AG04450 (cell line): ENCODE measurements at places on chromosomes 11 and 22.

DNA sequence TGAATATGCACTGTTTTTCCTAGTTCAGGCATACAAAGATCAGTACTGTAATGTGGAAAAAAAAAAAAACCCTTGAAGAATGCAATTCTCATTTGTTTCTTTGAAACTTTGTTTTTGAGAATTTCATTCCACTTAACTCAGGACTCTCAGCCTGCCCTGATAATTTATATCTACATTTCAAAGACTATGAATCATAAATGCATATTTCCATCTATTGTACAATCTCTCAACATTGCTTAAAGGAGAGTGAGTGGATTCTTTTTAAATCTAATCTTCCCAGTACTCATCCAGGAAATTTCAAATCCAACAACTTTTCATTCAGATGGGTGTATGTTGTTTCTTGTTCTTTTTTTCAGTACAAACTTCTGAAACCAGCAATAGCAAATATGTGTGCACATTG is 322.2 kb upstream of the DDI1 start:
- peak; percentile 18 for DNase-seq

- no peak for DNase-seq
These were observed 2.9 kb downstream of the SERPIND1 start for GRCh38 chr22:20776624-20777405.

DNA sequence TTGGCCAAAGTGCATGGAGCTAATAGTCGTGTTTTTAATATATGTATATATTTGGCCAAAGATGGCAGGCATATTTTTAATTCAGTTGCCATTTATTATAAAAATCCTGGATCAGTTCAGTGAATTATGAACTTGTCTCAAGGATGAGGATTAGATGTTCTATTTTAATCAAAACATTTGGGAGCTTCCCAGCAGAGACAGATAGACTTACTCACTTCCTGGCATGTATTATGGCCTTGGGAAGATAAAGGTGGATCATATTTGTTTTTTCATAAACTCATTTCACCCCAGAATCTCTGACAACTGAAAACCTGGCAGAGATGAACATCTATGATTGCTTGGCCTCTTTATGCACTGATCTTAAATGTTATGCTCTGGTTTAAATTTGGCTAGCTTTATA is 148.8 kb downstream of the NCAM1 start:
- DNase-seq, result no peak

DNA sequence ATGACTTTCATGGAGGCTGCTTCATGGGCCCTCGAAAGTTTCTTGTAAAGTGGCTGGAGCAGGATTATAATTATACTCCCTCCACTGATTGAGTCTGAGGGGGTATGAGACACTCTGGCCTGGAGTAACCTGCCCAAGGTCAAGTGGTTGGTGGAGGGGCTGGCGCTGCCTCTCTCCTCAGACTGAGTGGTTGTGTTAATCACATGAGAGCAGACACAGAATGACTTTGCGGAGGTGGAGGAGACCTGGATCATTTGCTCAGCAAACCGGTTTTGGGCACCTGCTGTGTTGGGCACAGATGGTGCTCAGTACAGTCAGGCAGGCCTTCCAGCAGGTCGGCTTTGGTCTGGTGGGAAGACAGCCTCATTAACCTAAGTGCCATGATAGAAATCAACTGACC is 11.8 kb downstream of the BCR start:
- DNase-seq, result no peak

DNA sequence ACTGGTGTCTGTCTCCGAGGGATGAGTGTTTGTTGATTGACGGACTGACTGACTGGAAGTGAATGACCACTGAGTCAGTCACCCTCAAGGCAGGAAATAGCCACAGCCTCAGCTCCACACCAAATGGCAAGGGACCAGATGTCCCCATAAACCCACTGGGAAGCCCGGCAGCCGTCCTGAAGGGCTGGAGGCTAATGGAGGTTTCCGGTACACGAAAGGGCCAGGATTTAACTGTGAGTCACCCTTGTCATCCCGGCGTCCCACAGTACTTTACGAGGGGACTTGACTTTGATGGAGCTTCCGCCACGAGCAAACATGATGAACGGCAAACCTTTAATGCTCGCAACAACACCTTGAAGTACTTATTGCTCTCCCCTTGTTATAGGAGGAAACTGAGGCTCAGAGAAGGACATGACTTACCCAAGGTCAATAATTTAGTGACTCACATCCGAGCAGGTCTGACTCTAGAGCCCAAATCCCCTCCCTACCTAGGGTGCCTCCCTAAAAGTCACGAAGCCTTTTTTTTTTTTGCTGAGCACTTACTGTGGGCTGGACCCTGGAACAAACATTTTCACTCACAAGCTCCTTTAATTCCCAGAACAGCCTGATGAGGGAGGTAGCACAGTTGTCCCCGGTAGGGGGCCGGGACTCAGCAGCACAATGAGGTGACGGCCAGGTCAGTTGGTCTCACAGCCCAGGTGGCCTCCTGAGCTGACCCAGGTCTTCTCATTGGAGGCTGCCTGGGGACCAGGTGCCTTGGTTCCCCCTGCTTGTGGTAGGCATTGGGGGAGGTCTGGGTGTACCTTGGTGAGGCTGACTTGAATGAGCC is 25.2 kb upstream of the GCAT start:
- no peak for DNase-seq

GRCh38 chr11:2160736-2161259 is at the start of gene INS:
Gene INS, minus strand, starts transcription at chr11:2161209. Its CDS starts 238 bp downstream, at chr11:2160971.
- no peak for DNase-seq

DNA sequence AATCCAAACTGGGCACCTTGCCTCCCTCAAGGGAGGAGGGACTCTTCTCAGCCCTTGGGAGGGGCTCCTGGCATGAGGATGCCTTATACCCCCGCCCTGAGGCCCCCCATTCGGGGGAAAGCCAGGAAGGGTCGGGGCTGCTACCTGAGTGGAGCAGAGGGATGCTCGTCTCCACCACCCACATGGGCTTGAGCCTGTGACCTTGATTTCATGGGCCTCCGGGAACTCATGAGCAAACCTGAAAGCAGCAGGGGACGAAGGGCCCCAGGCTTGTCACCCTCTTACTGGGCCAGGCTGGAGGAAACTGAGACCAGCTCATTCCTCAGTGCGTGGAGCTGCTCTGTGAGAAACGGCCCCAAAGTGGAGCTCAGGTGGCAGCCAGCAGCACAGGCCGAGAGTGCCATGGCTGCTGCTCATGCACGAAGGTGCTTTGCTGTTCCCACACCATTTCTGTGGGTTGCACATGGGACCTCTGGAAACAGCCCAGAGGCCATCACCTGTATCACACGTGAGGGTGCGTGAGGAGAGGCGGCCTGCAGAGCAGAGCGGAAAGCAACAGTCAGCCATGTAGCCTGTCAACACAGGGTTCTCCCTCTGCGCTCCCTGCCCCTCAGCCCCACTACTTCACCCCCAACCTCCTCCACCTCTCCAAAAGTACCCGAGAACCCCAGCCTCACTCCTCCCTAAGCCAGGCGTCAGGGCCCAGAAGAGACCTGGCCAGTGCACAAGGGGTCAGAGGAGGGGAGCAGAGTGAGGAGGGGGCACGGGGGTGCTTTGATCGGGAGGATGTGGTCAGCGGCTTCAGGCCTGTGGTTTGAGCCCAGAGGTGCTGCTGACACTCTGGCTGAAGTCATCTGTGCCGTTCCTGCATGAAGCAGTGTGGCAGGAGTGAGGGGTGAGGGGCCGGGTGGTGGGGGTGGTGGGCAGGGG is 14.1 kb upstream of the IL2RB start:
- DNase-seq, result no peak

GRCh38 chr11:116073854-116074837 is 569.9 kb upstream of the CADM1 start:
- DNase-seq, result no peak

DNA sequence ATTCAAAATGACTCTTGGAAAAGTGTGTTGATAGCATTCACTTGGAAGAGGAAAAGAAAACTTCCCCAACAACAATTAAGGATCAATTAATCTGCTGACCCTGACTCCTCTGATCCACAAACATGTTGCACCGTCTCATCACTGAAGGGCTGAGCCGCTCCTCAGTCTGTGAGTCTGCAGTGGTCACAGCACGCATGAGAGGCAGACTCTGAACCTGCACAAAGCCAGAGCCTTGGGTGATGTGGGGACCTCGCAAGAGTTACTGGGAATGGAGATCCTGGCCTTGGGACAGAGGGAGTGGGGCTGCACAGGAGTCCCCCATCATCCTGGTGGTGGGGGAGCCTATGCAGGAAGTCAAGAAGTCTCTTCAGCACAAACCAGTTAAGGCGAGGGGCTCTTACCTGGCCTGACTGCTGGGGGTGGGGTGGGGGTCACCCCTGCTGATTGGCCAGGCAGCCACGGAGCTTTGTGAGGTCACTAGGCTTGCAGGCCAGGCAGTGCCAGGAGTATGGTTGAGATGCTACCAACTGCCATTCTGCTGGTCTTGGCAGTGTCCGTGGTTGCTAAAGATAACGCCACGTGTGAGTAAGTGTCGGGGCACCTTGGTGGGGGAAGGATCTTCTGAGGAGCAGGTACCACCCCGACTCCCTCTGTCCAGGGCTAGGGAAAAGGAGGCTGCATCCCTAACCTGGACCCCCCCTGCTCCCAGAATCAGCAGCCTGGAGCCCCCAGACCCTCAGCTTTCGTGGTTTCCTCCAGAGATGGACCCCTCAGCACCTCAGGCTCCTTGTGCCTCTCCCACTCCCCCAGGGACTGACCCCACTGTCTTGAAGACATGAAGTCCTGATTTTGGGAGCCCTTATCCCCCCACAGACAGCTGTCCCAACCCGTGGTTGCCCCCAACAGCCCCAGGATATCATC is at the start of gene ACR:
ACR (plus strand) TSS at position 477 of the 921 bp plus-strand sequence; CDS start at position 509, 32 bp downstream.
- no peak for DNase-seq

GRCh38 chr22:45429981-45430775 is 16.7 kb downstream of the RIBC2 start:
- DNase-seq, result no peak

- DNase-seq, result no peak
These were observed 499 bp downstream of the DLAT start for GRCh38 chr11:112025707-112026106.
